Dorsolateral prefrontal cortex (tissue), 122 donors: ENCODE measurements at places on chromosomes 5 and 9.
A peak's percentile ranks its signal among the peaks of the same experiment; 100 is the strongest.

- no peak for DNase-seq
These were observed 49.4 kb upstream of the COL5A1 start for GRCh38 chr9:134592018-134592818.

DNA sequence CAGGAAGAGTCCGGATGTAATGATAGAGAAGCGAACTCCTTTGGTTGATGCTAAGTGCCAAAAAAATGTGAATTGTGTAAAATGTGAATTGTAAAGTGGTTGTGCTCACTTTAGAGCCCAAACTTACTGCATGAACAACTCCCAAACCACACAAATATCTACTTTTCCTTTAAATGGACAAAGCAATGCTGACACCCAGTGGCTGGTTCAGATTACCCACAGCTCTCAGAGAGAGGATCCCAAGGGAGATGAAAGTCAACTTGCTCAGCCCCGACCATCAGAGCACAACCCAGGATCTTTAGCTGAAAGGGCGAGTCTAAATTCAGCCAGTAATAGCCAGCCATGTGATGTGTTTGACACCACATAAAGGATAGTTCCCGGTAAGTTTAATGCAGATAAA lies 133.7 kb downstream of the NMUR2 start:
- DNase-seq: peak; percentile 31

DNA sequence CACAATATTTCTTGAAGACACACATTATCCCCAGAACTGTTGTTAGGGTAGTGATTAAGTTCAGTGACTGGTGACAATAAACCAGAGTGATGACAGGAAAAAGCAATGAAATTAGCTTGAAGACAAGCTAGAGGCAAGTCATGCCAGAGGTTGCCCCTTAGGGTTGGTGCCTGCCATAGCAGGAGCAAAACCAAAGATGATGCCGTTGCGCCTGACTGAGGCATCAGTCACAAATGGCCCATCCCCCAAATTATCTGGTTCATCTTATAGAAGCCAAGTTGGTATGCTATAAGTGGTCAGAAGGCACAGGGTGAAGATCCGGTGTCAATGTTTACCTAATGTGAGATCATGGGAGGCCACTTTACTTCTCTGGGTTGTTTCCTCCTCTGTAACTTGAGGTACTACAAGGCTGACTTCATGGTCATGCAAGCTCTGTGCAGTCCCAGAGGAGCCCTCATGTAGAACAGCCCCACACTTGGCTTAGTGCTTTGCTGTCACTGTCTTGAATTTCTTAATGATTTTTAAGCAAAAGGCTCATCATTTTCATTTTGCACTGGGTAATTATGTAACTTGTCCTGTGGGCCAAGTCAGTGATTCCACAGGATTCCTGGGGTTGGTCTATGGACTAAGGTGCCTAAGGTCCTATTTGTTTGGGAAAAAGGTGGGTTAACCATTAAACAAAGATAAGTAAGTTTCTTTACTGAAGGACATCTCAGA lies 211.3 kb downstream of the MAN2A1 start:
- DNase-seq: no peak

DNA sequence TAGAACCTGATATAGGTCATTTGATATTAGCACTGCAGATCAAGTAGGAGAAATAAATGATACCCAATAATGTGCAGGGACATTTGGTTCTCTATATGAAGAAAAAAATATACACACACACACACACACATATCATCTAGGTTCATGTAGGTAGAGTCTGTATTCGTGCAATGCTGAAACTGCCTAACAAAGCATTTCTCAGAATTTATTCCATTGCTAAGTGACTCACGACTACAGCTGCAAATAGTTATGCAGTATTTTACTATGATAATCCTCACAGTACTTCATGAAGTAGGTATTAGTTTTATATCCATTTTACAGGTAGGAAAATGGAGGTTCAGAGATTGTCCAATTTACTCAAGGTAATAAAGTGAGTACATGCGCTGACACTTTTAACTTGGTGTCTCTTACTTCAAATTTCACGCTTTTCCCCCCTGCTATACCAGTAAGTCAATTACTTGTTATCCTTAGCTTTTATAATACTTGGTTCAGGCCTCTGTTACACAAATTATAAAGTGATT lies 2.4 kb downstream of the GIN1 start:
- DNase-seq: no peak

DNA sequence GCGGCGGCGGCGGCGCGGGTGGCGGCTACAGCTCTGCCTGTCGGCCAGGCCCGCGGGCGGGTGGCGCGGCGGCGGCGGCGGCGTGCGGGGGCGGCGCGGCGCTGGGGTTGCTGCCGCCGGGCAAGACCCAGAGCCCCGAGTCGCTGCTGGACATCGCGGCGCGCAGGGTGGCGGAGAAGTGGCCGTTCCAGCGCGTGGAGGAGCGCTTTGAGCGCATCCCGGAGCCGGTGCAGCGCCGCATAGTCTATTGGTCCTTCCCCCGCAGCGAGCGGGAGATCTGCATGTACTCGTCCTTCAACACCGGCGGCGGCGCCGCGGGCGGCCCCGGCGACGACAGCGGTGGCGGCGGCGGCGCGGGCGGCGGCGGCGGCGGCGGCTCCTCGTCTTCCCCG lies 296 bp downstream of the ZSWIM6 start:
- DNase-seq: peak; percentile 39

DNA sequence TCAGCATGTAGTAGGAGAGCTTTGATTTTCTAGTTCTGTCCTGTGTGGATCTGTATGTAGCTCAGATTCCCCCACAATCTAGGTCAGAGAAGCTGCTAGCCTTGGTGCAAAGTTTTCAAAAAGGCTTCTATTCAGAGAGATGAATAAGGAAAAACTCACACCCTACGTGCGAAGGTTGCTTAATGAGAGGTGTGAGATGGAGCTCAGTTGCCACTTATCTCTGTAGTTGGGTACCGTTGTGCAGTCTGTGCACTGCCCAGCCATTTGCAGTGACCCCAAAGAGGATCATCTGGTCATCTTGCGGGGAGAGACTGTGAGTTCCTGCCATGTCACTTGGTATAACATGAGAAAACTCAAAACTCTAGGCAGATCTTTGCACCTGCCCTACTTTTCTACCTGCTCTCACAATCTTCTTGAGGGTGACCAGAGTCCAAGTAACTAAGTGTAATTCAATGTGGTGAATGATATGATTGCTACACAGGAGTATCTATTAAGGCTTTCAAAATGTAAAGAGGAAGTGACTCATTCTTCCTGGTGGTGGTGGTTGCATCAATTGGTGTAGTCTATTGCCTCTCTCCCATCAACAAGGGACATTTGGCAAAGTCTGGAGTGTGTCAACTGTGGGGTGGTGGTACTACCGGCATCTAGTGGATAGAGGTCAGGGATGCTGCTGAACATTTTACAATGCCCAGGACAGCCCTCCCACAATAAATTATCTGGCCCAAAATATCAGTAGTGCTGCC lies 65.2 kb downstream of the TMC1 start:
- no peak for DNase-seq

GRCh38 chr9:112869917-112870316 lies 20.8 kb downstream of the SLC46A2 start:
- no peak for DNase-seq

DNA sequence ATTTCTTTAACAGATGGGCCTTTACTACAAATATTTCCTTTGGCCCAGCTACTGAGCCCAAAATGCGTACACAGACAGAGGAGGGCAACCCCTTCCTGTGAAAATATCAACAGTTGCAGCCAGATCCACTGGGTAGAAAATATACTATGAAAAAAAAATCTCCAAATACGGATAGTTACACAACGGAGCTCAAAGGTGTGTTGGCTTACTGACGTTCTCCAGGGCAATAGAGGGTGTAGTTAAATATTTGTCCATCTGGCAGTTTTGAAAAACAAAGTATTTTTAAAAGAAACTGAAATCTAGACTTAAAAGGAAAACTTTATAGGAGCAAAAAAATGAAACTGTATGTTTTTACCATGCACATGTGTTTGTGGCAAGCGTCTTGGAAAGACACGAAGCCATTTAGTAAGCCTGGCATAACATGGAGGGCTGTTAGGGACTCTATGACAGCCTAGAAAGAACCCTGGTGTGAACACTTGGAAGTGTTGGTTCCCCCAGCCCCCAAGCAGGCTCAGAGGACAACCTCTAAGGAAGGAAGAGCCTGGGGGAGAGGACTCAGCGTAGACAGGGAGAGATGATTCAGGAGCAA lies 157.8 kb upstream of the TRPM3 start:
- DNase-seq: no peak

DNA sequence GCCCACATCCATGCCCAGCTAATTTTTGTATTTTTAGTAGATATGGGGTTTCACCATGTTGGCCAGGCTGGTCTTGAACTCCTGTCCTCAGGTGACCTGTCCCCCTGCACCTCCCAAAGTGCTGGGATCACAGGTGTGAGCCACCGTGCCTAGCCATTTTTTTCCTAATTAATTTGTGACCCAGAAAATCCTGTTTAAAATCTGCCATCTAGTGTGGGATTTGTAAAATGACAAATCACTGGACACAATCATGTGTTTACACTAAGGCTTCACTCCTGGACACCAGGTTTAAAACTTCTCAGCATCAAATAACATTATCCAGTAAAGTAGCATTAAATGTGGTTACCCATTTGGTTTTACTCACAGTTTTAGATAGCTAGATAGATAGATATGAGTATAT lies 18.6 kb upstream of the KDM4C start:
- no peak for DNase-seq

DNA sequence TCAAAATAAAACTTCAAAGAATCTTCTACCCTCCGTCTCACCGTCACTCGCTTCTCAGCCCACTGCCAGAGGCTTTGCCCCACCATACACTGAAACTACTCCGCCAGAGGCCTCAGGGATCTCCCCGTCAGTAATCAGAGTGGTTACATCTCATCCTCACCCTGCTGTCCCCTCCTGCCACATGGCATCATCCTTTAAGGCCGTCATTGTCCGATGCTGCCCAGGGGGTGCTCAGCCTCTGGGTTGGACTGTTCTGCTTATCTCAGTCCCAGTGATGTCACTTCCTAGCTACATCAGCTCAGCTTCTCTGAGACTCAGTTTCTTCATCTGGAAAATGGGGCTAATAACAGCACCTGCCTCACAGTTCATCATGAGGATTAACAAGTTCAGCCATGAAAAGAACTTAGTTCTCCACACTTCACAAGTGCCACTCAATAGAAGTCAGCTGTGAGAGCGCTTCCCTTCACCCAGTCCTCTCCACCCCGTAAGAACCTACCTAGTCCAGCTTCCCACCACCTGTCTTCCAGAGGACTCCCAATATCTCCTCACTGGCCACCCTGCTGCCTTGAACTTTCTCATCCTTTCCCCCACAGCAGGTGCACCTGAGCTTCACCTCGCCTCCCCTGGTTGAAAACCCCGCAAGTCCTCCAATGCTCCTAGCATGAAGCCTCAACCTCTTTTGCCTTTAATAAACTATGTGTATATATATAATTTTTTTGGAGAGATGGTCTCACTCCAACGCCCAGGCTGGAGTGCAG lies 2.8 kb upstream of the IL3 start:
- peak; percentile 4 for DNase-seq
